ENCODE measurements at places on chromosomes 2 and 18.

DNA sequence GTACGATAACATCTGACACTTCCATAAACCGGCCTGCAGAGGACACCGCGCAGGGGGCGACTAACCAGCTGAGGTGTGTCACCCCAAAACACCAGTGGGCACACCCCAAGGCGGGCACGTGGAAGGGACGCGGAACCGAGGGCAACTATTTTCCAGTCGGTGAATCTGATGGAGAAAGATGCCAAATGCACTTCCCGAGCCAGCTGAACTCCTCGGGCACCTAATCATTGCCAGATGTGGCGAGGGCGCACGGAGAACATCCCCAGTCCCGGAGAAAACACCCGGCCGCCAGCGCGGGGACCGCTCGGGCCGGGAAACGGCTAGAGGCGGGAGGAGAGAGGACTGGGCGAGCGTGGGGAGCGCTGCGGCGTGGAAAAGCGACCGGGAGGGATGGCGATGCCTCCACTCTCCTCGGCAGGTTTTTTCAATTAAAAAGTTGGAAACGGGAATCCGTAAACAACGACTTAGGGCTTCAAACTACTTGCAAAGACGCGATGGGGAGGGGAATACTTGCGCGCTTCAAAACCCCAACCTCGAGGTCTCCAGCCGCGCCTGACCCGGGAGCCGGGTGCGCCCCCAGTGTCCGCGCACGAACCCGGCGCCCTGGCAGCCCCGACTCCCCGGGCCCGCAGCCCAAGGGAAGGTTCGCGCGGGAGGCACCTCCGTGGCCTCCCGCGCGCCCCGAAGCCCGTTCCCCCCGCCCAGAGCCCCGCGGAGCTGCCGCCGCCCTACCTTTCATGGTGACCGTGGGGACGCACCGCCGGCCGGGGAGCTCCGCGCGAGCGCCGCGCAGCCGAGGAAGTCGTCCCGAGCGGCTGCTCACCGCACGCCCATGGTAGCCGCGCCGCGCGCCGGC lies 497 bp downstream of the COLEC12 start:
- no peak for DNase-seq

GRCh38 chr18:59012815-59013705 lies 126.6 kb upstream of the SEC11C start:
- DNase-seq, result no peak

DNA sequence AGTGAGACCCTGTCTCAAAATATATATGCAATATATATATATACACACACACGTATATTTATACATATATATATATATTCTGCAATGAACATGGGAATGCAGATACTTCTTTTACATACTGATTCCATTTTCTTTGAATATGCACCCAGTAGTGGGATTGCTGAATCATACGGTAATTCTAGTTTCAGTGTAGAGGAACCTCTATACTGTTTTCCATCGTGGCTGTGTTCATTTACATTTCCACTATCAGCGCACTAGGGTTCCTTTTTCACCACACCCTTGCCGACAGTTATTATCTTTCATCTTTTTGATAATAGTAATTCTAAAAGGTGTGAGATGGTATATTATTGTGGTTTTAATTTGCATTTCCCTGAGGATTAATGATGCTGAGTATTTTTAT lies 52.3 kb upstream of the SLC39A10 start:
- DNase-seq, result no peak

DNA sequence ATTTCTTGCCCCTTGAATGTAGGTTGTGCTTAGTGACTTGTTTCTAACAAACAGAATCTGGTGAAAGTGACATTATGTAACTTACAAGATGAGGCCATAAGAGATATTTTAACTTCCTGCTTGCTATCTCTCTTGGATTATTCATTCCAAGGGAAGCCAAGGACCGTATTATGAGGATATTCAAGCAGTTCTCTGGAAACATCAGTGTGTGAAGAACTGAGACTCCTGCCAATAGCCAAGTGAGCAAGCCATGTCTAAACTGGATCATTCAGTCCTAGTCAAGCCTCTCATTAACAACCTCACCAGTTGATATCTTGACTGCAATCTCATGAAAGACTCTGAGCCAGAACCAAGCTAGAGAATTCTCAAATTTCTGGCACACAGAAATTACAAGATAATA lies 765.1 kb upstream of the SLC8A1 start:
- DNase-seq, result no peak

DNA sequence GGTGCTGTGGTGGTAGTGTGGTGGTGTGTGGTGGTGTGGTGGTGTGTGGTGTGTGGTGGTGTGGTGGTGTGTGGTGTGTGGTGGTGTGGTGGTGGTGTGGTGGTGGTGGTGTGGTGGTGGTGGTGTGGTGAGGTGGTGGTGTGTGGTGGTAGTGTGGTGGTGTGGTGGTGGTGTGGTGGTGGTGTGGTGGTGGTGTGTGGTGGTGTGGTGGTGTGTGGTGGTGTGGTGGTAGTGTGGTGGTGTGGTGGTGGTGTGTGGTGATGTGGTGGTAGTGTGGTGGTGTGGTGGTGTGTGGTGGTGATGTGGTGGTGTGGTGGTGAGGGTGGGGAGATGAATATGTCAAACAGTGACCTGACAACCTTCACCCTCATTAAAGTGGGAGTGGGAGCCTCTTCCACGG lies 55.6 kb upstream of the DLGAP1 start:
- no peak for DNase-seq

DNA sequence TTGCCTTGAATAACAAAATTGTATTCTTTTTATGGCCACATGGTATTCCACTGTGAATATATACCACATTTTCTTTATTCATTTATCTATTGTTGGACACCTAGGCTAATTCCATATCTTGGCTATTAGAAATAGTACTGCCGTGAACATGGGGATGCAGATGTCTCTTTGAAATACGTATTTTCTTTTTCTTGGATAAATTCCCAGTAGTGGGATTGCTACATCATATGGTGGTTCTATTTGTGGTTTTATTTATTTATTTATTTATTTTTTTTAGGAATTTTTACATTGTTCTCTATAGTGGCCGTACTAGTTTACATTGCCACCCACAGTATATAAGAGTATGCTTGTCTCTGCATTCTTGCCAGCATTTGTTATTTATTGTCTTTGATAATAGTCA lies 679.8 kb upstream of the NRXN1 start:
- DNase-seq, result no peak

DNA sequence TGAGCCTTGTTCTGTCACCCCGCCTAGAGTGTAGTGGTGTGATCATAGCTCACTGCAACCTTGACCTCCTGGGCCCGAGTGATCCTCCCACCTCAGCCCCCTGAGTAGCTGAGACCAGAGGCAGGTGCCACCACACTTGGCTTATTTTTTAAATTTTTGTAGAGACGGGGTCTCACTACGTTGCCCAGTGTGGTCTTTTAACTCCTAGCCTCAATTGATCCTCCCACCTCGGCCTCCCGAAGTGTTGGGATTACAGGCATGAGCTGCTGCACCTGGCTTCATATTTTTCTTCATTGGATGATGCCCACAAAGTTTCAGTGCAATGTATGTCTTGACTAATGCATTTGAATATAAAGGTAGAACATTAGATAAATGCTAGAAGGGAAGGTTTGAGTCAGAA lies 120.8 kb downstream of the FMNL2 start:
- DNase-seq, result no peak

DNA sequence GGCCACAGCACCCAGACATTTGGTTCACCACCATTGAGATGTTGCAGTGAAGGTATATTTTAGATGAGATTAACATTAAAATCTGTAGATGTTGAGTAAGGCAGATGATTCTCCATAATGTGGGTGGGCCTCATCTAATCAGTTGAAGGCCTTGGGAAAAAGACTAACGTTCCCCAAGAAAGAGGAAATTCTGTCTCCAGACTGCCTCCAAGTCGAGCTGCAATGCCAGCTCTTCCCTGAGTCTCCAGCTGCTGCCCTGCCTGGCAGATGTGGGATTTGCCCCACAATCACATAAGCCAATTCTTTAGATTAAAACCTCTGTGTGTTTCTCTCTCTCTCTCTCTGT lies 101.9 kb downstream of the PDCL3 start:
- no peak for DNase-seq

DNA sequence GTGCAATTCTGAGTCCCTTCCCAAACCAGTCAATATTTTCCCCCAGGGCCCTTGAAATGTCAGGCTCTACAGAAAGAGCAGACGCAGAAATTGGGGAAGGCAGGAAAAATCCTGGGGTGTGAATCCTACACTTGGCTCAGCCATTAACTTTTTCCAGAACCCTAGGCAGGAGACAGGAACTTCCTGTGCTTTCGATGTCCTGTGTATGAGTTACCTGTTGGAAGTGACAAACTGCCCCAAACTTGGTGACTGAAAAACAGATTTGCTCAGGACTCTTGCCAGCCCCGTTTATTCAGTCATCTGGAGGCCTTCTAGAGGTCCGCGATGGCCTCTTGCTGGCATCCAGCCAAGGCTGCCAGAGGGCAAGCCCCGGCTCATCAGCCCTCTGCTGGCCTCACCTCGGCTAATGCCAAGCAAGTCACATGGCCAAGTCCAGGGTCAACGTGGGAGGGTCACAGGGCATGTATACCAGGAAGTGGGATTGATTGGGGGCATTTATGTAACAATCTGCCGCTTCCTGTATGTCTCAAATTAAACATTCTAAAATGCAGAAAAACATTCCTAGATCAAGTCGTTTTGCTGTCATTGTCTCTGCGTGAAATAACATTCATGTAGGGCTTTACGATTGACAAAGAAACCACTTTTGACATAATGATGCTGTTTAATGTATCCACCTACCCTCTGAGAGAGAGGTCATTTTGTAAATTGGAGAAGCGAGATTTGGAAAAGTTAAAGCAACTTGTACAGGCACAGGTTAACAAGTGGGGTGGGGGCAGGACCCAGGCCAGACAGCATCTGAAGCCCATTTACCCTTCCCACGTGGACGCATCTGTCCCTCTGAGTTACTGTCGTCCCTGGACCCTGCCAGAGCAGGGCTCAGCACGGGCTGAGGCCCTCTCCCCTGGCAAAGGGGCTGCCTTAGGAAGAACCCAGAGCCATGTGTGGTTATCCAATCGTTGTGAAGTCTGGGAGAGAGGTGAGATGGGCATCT lies 179.4 kb downstream of the INHBB start:
- no peak for DNase-seq

GRCh38 chr2:32802877-32803276 lies 143.9 kb upstream of the LTBP1 start:
- no peak for DNase-seq

GRCh38 chr2:197453123-197453913 lies at the start of gene COQ10B:
TSS of gene COQ10B (plus strand) at chr2:197453552. CDS start at chr2:197453561, 9 bp downstream.
- DNase-seq, result peak; percentile 99

GRCh38 chr2:29598978-29599377 lies 322.4 kb downstream of the ALK start:
- no peak for DNase-seq

- no peak for DNase-seq
Measured at GRCh38 chr2:19630921-19631320, 270.9 kb downstream of the TTC32 start.

GRCh38 chr2:234686088-234686890 lies 189.4 kb upstream of the ARL4C start:
- DNase-seq, result no peak

DNA sequence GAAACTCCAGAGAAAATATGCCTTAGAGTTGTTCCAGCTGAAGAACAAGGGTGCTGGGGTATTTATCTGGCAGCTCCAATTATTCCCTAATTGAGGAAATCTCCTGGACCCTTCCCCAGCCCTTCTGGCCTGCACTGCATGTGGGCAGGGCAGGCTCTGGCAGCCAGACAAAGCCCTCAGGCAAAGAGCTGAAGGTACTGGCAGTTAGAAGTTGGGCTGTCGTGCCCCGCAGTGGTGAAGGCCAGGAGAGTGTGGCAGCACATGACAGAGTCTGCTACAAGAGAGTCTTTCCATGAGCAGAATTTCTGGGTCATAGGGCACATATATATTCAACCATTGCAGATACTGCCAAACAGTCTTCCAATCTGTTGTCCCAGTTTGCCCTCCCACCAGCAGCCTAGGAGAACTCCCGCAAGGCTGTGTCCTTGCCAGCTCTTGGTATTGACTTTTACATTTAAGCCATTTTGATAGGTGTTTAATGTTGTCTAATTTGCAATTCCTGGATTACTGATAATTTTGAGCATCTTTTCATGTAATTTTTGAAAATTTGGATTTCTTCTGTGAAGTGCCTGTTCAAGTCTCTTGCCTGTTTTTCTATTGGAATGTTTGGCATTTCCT lies 26.6 kb downstream of the ONECUT2 start:
- DNase-seq, result no peak

GRCh38 chr2:235979753-235980435 lies 188.3 kb downstream of the GBX2 start:
- no peak for DNase-seq

DNA sequence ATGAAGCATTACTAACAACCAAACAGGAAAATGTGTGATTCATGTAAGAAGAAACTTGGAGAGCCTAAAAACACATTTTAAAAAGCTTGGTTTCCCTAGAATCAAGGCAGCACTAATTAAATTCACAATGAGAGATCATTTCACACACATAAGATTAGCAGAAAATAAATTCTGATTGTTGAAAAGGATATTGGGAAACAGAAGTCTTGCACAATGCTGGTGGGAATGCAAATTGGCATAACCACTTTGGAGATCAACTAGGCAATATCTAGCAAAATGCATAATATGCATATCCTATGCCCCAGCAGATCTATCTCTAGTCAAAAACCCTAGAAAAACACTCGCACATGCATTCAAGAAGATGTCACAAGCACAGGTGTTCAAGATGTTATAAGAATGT lies 75.3 kb upstream of the SIX3 start:
- no peak for DNase-seq

DNA sequence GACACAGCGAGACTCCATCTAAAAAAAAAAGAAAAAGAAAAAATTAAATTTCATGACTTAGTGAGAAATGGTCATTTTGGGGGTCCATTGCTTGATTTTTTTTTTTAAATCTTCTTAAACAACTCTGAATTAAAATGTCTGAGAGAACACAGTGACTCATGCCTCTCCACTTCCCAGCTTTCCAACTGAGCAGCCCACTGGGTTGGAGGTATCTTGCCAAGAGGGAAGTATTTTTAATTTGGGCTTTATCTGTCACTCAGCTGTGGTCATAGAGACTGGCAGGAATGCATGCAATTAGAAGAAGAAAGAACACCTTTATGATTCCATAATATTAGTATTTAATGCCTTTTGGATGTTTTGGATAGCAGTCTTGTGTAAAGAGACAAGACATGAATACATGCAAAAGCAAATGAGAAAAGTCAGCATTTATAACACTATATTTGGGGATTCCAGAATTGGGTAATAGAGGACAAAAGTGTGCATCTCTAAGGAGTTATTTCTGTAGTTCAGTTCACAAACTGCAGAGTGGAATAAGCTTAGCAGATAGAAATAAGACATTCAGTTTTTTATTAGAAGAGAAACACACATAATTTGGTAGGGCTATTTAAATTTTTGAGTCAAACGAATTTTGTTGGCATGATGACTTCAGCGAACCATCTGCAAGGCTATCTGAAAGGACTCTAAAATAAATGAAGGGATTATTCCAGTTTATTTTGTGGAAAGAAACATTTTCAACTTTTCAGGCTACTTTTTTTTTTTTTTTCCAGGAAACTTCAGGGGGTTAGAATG lies 254.8 kb downstream of the TGIF1 start:
- no peak for DNase-seq

- no peak for DNase-seq
Measured at GRCh38 chr2:55301277-55301676, 32.2 kb upstream of the MTIF2 start.
